Peyer's patch (tissue), 4 donors: ENCODE measurements at places on chromosomes 4 and X. TPM values are rescaled to one million over a fixed set of nuclear protein-coding genes. Genes with fewer than 3 reads are reported as not detected.

The C4orf36 gene
- total RNA-seq = 6.6 TPM

- DNase-seq = no peak
Observed at GRCh38 chrX:47992095-47992380, 11.8 kb downstream of the ZNF182 start.

- no peak for DNase-seq
Observed at GRCh38 chr4:80259012-80259411, 7.5 kb upstream of the FGF5 start.

GRCh38 chr4:104424989-104425388 lies 69.7 kb downstream of the CXXC4 start:
- DNase-seq = no peak

- DNase-seq = no peak
Observed at GRCh38 chr4:169791062-169791461, 33.3 kb upstream of the HPF1 start.

- DNase-seq = no peak
Observed at GRCh38 chr4:164239433-164239832, 514.5 kb upstream of the SMIM31 start.

DNA sequence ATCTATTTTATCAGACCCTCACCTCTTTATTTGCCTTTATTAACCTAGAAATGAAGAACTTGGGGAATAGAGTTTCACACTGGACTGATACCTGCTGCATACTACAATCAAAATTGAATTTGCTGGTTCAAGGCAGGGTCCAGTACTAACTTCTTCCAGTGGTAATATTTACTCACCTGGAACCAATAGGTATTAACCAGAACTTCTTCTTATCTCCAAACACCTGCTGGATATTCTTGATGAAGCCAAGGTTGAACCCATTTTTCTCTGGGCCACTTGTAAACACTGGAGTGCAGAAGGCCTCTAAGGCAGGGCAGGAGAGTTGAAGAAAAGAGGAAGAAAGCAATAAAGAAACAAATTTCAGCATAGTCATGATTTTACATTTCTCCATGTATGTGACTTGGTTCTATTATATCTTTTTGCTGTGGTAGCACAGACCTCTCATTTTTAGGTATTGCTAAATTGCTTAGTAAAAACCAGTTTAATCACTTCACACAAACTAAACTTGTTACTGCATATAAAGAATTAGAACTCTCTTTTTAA lies 101.1 kb downstream of the ZDHHC15 start:
- no peak for DNase-seq

DNA sequence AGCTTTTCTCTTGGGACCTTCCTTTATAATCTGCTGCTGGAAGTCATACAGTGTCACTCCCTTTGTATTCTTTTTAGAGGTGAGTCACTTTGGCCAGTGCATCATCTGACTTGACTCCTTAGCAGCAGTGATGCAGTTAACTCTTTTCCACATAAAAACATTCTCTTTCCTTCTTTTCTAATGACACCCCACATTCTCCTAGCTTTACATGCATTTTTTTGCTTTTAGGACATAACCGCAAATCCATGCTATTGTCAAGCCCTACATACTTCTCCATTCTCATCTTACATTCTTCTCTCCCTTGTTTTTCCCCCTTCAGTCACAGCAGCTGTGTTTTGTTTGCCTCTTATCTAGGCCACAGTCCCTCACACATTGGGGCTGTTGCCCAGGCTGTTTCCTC lies 55.1 kb downstream of the ZNF330 start:
- no peak for DNase-seq

GRCh38 chr4:19372390-19372789 lies 879.3 kb upstream of the SLIT2 start:
- no peak for DNase-seq
